NCI-H1694 treated with DMSO at 0.1 percent for 48 hours (cell line): ENCODE measurements at places on chromosomes 7 and 10.

GRCh38 chr10:26326851-26327250 lies 110.3 kb downstream of the GAD2 start:
- DNase-seq, result no peak

DNA sequence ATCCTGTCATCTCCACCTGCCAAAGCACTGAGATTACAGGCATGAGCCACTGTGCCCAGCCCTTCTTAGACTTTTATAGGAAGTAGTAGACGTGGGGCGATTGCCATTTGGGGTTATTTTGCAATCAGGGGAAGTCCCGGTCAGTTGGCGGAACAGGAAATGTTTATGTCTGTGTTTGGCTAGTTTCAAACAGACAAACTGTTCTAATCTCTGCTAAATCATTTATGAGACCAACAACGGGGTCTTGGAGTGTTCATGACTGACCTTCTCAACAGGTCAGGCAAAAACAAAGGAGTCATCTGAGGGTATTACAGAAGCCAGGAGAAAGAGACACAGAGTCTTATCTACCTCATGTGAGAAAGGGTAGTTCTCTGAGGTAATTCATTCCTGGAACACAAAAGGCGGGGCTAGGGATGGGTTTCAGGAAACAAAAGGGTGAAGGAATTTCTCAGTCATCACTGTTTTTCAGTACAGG lies 6.6 kb upstream of the TPK1 start:
- DNase-seq, result no peak

GRCh38 chr10:8543361-8544056 lies 489.0 kb downstream of the GATA3 start:
- no peak for DNase-seq

- no peak for DNase-seq
Observed at GRCh38 chr7:133668296-133669060, 415.6 kb downstream of the EXOC4 start.

GRCh38 chr7:44265728-44266127 lies 59.7 kb downstream of the CAMK2B start:
- DNase-seq, result peak; percentile 31

GRCh38 chr10:13395540-13395939 lies 47.4 kb upstream of the SEPHS1 start:
- no peak for DNase-seq

GRCh38 chr10:128035557-128035973 lies 90.7 kb downstream of the MKI67 start:
- no peak for DNase-seq

DNA sequence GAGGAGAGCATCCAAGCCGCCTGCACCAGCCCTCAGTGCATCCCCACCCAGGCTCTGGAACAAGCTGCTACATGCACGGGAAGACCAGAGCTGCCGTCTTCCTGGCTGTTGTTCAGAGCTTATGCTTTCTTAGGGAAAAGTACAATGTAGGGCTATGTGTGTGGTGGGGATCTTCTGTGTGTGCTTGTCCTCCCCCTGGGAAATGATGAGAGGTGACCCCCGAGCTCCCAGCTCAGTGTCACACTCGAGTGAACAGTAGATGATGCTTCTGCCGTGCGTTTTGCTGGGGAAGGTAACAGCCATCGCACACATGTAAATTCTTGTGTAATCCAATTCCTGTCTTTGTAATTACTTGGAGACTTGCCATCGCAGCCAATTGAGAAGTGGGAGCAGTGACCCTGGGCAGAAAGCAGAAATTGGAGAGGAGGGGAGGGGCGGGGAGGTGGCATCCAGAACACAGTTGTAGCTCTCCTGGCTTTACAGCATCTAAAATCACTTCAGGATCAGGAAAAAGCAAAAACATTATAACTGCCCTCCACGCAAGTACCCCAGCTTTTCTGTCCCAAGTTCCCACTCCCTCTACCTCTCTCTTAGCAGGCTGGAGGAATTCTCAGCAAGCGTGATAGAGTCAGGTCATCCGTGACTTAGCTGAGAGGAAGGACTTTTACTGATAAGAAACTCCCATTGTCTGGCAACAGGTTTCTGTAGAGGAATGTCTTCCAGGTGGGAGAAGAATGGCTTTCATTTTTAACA lies 149.6 kb downstream of the TCF7L2 start:
- no peak for DNase-seq

DNA sequence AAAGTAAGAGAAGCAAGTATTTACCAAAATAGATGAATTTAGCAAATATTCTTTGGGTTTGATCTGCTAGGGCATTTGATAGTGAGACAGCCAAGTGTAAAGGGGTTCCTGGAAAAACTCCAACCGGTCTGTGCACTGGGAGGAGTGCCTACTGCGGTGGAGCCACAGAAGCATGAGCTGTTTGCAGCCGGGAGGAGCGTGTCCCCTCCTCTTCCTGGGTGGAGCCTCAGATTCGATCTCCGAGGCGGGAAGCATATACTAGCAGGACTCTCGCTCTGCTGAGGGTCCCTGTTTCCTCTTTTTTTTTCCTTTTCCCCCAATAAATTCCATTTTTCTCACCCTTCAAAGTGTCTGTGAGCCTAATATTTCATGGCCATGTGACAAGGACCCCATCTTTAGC lies 45.1 kb upstream of the MET start:
- DNase-seq, result no peak

DNA sequence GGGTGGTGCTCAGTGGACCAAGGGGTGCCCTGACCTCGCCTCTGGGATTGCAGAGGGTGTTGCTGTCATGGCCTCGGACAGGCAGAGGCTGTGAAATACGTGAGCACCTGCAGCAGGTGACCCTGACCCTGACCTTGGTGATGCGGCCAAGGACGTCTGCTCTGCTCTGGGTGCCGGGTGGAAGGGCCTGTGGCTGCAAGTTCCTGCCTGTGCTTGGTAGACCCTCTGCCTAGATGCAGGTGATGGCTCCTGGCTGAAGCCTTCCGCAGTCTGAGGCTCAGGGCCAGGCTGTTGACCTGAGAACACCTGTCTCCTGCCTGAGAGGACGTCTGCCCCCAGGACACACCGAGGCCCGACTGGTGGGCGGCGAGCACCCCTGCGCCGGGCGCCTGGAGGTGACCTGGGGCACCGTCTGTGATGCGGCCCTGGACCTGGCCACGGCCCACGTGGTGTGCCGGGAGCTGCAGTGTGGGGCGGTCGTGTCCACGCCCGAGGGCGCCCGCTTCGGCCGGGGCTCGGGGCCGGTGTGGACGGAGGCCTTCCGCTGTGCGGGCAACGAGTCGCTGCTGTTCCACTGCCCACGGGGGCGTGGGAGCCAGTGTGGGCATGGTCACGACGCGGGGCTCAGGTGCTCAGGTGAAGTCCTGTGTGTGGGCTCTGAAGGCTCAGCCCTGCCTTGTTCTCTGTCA lies 4.4 kb downstream of the SCART1 start:
- DNase-seq, result no peak

GRCh38 chr10:49297818-49298670 lies 926 bp upstream of the C10orf71 start:
- DNase-seq, result no peak

- DNase-seq, result no peak
Observed at GRCh38 chr7:139648941-139649425, 125.5 kb downstream of the CLEC2L start.

- peak; percentile 13 for DNase-seq
Observed at GRCh38 chr7:27064159-27064558, 31.6 kb downstream of the HOXA1 start.

- DNase-seq, result no peak
Observed at GRCh38 chr7:96679886-96680285, 29.8 kb downstream of the SEM1 start.

DNA sequence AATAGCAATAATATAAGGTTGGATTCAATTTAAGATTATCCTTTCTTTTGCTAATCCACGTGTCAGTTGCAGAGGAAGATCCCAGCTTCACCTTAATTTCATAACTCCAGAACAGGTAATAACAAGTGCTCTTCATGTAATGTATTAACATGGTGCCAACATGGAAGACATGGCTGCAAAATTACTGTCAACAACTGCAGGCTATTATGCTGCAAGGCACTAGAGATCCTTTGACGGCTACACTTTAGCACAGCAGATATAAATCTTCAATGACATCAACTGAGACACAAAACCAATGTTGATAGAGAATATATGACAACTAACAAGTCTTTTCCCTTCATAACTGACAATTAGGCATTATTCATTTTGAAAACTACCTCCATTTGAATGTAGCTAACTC lies 96.1 kb downstream of the RNF133 start:
- DNase-seq, result no peak

DNA sequence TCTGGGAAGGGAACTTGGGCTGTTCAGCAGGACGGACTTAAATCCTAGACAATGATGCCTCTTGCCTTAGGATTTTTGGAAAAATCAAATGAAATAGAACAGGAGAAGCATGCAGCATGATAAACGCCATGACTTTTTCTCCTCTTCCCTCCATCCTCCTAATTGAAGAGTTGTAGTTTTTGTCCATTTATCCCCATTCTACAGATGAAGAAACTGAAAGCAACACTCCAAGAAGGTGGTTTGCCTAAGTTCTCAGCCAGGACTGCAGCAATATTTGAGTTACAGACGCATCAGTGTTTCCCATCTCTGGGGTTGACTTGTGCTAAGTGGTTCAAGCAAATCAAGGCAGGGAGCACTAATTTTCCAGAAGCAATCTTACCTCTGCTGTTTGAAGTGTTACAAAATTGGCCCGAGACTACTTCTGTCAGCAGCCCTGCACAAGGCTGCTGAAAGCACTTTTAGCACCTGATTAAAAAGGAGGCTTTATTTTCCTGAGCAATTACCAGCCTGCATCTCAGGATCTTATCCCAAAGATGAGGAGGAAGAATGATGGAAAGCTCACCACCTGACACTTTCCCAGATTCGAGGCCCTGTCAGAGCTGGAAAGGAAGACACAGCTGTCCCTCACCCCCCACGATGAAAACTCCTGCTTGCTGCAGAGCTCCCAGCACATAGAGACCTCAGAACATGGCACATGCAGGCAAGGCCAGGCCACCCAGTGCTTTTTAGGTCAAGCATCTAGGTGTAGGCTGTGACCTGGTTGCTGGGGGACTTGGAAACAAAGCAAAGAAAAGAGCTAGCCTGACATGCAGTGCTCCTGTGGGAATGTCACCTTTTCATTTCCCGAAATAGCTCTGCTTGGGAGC lies 19.7 kb upstream of the C10orf71 start:
- DNase-seq, result no peak

- no peak for DNase-seq
Observed at GRCh38 chr10:90481326-90481923, 376.4 kb downstream of the HTR7 start.

- no peak for DNase-seq
Observed at GRCh38 chr10:119274519-119275045, 67.2 kb downstream of the GRK5 start.

GRCh38 chr7:85289279-85289678 lies 102.4 kb upstream of the SEMA3D start:
- no peak for DNase-seq

DNA sequence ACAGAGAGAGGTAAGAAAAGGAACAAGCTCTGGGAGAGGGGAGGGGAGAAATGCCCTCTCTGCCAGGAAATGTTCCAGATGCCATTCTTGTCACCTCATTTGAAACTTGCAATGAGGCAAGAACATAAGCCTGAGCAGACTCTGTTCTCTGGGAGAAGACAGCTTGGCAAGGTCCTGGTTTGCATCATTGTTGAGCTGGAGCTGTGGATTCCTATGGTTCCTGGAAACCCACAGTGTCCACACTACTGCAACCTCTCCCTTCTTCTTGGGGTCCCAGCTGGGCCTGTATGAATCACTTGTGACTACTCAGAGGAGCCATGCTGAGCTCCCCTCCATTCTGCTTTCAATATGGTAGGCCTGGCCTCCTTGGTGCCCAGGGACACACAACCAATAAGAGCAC lies 60.8 kb upstream of the HECTD2 start:
- no peak for DNase-seq

DNA sequence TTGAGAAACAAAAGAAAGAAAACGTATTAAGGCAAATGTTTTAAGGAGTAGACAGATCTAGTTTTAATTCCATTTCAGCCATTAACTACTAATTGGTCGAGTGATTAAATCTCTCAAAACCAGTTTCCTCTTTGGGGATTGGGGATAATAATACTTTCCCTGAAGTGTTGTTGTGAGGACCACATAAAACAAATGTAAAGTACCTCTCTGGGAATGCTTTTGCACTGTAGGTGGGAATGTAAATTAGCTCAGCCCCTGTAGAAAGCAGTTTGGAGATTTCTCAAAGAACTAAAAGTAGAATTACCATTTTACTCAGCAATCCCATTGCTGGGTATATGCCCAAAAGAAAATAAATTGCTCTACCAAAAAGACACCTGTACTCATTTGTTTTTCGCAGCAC lies 36.0 kb upstream of the PPP1R3C start:
- no peak for DNase-seq

DNA sequence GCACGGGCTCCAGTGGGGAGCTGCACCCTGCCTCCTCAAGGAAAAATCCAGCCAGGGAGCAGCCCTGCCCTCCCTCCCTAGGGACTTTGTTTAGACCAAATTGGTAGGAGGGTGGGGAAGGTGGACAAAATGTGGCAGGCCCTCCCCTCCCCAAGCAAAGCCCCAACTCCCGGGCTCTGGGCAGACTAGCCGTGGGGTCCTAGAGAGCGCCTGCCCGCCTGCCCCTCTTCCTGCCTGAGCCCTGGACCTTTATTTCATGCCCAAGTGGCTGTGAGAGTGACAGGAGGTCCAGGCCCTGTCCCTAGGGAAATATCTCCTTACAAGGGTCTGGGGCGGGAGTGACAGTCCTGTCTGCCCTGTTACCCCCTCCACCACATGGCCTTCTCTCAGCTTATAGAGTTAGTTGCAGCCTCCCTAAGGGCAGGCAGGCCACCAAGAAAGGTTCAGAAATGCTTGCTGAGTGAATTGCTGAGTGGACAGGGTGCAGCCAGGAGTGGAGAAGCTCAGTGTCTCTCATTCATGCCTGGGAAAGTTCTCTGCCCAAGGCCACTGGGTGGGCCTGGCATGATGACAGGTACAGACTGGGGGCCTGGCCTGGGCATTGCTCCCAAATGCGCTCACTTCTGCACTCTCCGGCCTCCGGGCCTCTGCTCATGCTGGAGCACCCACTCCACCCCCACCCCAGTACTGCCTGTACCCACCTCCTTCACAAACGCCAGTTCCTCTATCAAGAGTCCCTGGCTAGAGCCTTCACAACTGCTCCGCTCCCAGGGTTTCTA lies 25.2 kb downstream of the DNAJB12 start:
- no peak for DNase-seq

- no peak for DNase-seq
Observed at GRCh38 chr10:113880236-113880635, 25.8 kb downstream of the NHLRC2 start.

DNA sequence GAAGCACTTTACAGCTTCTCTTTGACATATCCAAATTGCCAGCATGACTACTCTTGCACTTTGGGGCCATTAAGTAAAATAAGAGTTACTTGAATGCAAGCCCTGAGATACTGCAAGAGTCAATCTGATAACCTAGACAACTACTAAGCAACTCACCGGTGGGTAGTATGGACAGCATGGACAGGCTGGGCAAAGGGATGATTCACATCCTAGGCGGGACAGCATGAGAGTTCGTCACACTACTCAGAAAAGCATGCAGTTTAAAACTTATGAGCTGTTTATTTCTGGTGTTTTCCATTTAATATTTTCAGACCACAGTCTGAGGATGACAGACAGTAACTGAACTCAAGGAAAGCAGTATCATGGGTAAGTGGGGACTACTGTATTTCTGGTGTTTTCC lies 84.0 kb downstream of the ORC5 start:
- no peak for DNase-seq
